SJCRH30 (cell line): ENCODE measurements at places on chromosomes 3 and 15. TPM values are rescaled to one million over a fixed set of nuclear protein-coding genes. Genes with fewer than 3 reads are reported as not detected.

GRCh38 chr15:69338535-69339213 is 40.0 kb downstream of the PAQR5 start:
- H3K27me3 ChIP-seq: no peaks in the 10 kb centered on the region; the same call in 1 of the 2 replicates
- no peaks in the 10 kb centered on the region for H3K4me1 ChIP-seq
- no peaks in the 10 kb centered on the region for H3K36me3 ChIP-seq
- no peak for DNase-seq
- no peak overlapping the region for H3K27ac ChIP-seq

DNA sequence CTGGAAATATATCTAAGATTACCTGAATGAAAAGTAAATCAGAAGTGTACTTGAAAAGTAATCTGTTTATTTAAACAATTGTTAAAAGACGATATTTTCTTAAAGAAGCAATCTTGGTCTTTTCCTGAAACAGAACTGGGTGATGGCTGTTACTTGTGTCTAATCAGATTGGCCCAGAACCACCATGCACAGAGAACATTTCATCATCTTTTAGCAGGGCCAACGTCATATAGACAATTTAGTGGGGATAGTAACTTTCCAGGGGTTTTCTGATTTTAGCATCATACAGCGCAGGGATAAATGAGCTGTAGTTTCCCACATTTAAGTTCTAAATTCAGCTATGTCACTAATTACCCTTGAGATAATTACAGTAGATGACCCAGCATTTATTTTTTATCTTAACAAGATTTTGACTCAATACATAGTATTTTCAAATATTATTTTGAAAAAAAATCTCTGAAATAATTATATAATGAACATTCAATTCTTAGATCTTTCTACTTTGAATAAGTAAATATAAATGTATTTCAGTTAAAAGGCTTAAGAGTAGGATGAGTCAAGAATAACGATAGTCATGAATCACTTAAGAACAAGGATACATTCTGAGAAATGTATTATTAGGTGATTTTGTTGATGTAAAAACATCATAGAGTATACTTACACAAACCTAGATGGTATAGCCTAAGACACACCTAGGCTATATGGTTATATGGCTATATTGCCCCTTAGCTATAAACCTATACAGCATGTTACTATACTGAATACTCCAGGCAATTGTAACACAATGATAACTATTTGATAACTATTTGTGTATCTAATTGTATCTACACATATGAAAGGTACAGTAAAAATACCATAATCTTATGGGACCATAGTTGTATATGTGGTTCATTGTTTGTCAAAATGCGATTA is 103.8 kb upstream of the MME start:
- no peak for DNase-seq
- no peaks in the 10 kb centered on the region for H3K4me1 ChIP-seq
- H3K27ac ChIP-seq: no peak overlapping the region
- H3K27me3 ChIP-seq: no peaks in the 10 kb centered on the region
- no peaks in the 10 kb centered on the region for H3K36me3 ChIP-seq

GRCh38 chr15:75869446-75869845 is 26.2 kb downstream of the UBE2Q2 start:
- no peaks in the 10 kb centered on the region for H3K27me3 ChIP-seq
- H3K4me3 ChIP-seq: no peak overlapping the region
- no peak overlapping the region for H3K27ac ChIP-seq
- no peak for DNase-seq
- peaks cover 24% of the 10 kb centered on the region for H3K36me3 ChIP-seq
- no peaks in the 10 kb centered on the region; the same call in 1 of the 2 replicates for H3K4me1 ChIP-seq

Gene ACAA1
- 14.9 and 15.0 TPM in 2 replicates for total RNA-seq

DNA sequence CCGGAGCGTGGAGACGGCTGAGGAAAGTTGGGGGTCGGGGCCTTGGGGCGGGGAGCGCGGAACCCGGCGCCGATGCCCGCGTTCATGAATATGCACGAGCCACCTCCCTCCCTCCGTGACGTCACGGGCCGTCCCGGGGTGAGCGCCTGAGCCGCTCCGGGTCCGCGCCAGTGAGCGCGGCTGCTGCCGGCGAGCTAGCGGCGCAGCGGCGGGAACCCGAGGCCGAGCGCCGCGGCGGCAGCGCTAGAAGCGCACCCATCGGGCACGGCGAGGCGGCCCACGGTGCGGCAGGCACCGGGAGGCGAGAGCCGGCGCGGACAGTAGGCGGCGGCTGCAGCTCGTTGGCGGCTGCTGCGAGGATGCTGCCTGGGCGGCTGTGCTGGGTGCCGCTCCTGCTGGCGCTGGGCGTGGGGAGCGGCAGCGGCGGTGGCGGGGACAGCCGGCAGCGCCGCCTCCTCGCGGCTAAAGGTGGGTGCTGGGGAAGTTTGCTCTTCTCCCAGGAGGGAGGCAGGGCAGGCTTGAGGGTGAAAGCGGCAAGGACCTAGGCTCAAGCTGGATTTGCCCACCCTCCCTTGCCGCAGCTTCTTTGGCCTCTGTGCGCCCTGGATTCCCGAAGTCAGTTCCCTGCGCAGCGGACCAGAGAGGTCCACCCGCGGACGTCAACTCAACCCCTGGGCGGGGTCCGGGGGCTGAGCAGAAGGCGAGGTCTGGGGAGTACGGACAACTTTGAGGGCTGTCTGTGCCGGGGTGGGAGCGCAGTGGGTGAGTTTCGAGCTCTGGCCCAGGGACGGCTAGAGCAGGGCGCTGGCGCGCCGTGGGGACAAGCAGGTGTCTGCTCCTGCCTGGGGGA is at the start of gene CLSTN2:
Gene CLSTN2 (plus strand): TSS at position 170 of the 850 bp plus-strand sequence.
- DNase-seq: peak; percentile 79
- H3K4me1 ChIP-seq: peaks cover 7% of the 10 kb centered on the region; the same call in 1 of the 2 replicates
- H3K27ac ChIP-seq: peak within 1 kb of the TSS; percentile 46; the same call in 1 of the 2 replicates
- peak within 1 kb of the TSS; percentile 62 for H3K4me3 ChIP-seq
- H3K27me3 ChIP-seq: peaks cover 3% of the 10 kb centered on the region; the same call in 1 of the 2 replicates

GRCh38 chr3:36693670-36694069 is 70.7 kb downstream of the DCLK3 start:
- no peak overlapping the region for H3K4me3 ChIP-seq
- no peak for DNase-seq
- H3K27me3 ChIP-seq: no peaks in the 10 kb centered on the region
- no peak overlapping the region for H3K27ac ChIP-seq
- no peaks in the 10 kb centered on the region for H3K36me3 ChIP-seq

Gene SH2D7
- total RNA-seq: 0.08 and 0.36 TPM in 2 replicates

- H3K4me1 ChIP-seq: peaks cover 16% of the 10 kb centered on the region
- H3K36me3 ChIP-seq: peaks cover 22% of the 10 kb centered on the region
- DNase-seq: no peak
- no peaks in the 10 kb centered on the region for H3K27me3 ChIP-seq
- no peak overlapping the region for H3K27ac ChIP-seq
Measured at GRCh38 chr15:68808770-68809169, 11.9 kb downstream of the ANP32A start.

Gene SLC22A14
- not detected in 2 replicates for total RNA-seq

GRCh38 chr3:127675651-127676391 is 3.1 kb downstream of the ABTB1 start:
- H3K4me3 ChIP-seq: no peak overlapping the region
- DNase-seq: no peak
- H3K36me3 ChIP-seq: no peaks in the 10 kb centered on the region
- H3K27me3 ChIP-seq: no peaks in the 10 kb centered on the region
- no peaks in the 10 kb centered on the region for H3K4me1 ChIP-seq

DNA sequence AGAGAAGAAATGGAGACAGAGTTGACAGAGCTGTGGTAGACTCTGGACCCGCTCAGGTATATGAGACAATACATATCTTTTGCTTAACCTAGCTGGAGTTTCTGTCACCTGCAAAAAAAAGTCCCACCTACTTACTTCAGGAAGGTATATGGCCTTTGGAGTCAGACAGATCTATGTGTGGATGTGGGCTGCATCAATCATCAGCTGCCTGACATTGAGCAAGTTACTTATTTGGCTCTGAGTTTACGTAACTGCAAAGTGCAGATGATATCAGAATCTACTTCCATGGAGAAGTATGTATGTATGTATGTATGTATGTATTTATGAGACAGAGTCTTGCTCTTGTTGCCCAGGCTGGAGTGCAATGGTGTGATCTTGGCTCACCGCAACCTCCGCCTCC is 124.3 kb downstream of the MYLK start:
- peaks cover 27% of the 10 kb centered on the region for H3K4me1 ChIP-seq
- DNase-seq: no peak
- H3K36me3 ChIP-seq: no peaks in the 10 kb centered on the region
- H3K27me3 ChIP-seq: no peaks in the 10 kb centered on the region
- no peak overlapping the region for H3K4me3 ChIP-seq

- H3K36me3 ChIP-seq: no peaks in the 10 kb centered on the region
- H3K4me3 ChIP-seq: no peak overlapping the region
- no peak overlapping the region for H3K27ac ChIP-seq
- H3K4me1 ChIP-seq: no peaks in the 10 kb centered on the region
- no peak for DNase-seq
Measured at GRCh38 chr15:25800761-25801515, 62.2 kb downstream of the ATP10A start.

Gene MCTP2
- total RNA-seq: 0.13 and 0.38 TPM in 2 replicates

DNA sequence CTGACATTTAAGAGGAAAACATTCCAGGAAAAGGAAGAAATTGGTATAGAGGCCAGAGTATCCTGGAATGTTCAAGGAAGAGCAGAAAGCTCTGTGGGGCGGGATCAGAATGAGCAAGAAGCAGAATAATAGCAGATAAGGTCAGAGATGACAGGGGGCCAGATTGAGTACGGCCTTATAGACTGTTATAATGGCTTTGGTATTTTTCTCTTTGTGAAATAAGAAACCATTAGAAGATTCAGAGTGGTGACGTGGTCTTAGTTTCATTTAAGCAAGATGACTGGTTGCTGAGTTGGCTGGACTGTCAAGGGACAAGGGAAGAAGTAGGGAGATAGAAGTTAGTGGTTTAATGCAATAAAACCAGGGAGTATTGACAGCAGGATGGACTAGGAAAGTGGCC is 218.3 kb upstream of the SOX2 start:
- no peak for DNase-seq
- no peaks in the 10 kb centered on the region for H3K4me1 ChIP-seq

DNA sequence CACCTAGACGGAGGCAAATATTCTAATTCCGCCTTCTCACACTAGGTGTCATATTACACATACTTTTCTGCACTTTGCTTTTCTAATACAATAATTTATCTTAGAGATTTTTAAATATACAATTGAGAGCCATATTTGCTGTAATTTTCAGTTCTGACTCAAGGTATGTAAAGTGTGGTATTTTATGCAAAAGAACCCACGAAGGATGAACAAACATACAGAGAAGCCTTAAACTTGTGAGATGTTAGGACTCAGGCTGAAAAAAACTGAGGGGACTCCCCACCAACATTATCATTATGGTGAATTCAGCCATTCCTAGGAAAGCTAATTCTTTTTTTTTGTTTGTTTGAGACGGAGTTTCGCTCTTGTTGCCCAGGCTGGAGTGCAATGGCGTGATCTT is 9.6 kb downstream of the ZBTB11 start:
- H3K4me3 ChIP-seq: no peak overlapping the region
- H3K27me3 ChIP-seq: no peaks in the 10 kb centered on the region
- no peak for DNase-seq
- H3K27ac ChIP-seq: no peak overlapping the region

- no peaks in the 10 kb centered on the region for H3K4me1 ChIP-seq
- no peak overlapping the region for H3K4me3 ChIP-seq
- DNase-seq: no peak
- H3K36me3 ChIP-seq: no peaks in the 10 kb centered on the region
- H3K27me3 ChIP-seq: no peaks in the 10 kb centered on the region
Measured at GRCh38 chr3:73808862-73809509, 184.2 kb upstream of the PDZRN3 start.

GRCh38 chr3:150306083-150306482 is 102.0 kb upstream of the TSC22D2 start:
- peaks cover 48% of the 10 kb centered on the region for H3K4me1 ChIP-seq
- H3K27me3 ChIP-seq: no peaks in the 10 kb centered on the region
- H3K36me3 ChIP-seq: no peaks in the 10 kb centered on the region
- H3K27ac ChIP-seq: peak overlapping the region; percentile 95
- no peak overlapping the region for H3K4me3 ChIP-seq

GRCh38 chr3:142953443-142953842 is 10.0 kb downstream of the PAQR9 start:
- no peaks in the 10 kb centered on the region for H3K27me3 ChIP-seq
- H3K27ac ChIP-seq: no peak overlapping the region
- DNase-seq: peak; percentile 47
- H3K4me3 ChIP-seq: no peak overlapping the region
- no peaks in the 10 kb centered on the region for H3K36me3 ChIP-seq

- H3K36me3 ChIP-seq: no peaks in the 10 kb centered on the region
- DNase-seq: peak; percentile 15
- H3K27ac ChIP-seq: no peak overlapping the region
- no peak overlapping the region for H3K4me3 ChIP-seq
- H3K27me3 ChIP-seq: no peaks in the 10 kb centered on the region
Measured at GRCh38 chr3:27311400-27311799, 57.8 kb downstream of the NEK10 start.

DNA sequence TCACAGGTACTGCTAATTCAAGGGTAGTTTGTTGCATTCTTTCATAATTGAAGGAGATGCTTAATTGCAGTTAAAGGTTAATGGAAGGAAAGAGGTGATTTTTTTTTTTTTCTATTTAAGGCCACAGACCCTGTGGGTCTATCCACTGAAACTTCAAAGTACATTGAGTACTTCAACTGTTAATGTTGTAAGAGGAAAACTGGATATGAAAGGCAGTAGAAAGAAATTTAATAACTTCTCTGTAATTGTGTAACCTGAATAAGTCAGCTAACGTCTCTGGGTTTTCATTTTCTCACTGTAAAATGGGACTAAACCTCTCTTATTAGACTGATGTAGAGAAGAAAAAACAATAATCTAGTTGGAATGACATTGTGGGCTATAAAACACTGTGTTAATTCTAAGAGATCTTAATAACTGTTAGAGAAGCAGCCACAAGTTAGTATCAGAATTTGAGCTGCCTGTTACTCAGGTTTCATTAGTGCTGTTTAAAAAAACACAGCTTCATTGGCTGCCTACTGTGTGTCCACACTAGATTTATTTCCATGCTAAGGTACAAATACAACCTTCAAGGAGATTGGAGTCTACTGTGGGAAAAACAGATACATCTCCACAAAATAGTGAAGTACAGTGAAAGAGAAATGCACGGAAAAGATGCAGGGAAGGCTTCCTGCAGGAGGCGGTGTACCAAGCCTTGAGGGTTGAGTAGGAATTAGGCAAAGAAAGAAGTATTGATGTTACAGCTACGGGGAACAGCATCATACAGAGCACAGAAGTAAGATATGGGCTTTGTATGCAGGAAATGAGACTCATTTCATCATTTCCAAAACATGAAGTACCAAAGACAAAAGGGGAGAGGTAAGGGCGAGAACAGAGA is 483.6 kb downstream of the TAFA4 start:
- H3K27me3 ChIP-seq: no peaks in the 10 kb centered on the region
- H3K4me1 ChIP-seq: no peaks in the 10 kb centered on the region
- no peak overlapping the region for H3K4me3 ChIP-seq
- H3K27ac ChIP-seq: no peak overlapping the region
